ENCODE measurements at places on chromosomes 3 and 15. TPM values are rescaled to one million over a fixed set of nuclear protein-coding genes. Genes with fewer than 3 reads are reported as not detected.

DNA sequence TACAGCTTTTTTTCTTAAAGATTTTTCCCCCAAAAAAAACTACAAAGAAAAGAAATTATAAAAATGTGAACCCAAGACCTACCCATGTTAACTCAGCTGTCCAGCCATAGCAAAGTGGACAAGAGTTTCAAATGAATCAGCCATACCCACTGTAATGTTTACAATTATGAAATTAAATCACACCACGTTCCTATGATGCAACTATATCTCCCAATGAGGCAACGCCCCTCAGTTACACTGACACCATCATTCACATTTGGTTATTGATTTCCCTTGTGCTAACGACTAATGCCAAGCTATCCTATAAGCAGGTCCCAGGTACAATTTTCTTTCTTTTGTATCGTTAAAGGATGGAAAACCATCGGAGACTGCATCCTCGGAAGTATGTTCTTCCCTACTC lies 115.1 kb upstream of the ICE2 start:
- DNase-seq = no peak

GRCh38 chr15:52697051-52697450 lies 17.9 kb upstream of the ATOSA start:
- no peak for DNase-seq

- no peak for DNase-seq
Measured at GRCh38 chr15:25773248-25773647, 89.9 kb downstream of the ATP10A start.

DNA sequence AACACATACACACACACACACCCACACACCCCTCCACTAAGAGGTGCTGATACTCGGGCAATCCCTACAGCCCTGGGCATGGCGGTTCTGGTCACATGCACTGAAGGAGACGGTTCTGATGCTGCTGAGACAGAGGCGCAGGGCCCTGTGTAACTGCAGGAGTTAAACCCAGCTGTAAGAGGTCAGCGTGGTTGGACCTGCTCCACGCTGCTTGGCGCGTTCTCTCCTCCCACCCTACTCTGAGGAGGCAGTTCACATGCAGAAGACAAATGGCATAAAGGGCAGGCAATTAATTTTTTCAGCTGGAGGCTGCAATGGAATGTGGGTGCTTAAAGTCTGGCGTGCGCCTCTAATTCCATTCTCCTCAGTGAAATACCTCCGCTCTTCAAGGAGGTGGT lies 35.2 kb downstream of the GRK7 start:
- peak; percentile 56 for DNase-seq

GRCh38 chr15:99753066-99753465 lies 19.8 kb upstream of the LYSMD4 start:
- DNase-seq = no peak

DNA sequence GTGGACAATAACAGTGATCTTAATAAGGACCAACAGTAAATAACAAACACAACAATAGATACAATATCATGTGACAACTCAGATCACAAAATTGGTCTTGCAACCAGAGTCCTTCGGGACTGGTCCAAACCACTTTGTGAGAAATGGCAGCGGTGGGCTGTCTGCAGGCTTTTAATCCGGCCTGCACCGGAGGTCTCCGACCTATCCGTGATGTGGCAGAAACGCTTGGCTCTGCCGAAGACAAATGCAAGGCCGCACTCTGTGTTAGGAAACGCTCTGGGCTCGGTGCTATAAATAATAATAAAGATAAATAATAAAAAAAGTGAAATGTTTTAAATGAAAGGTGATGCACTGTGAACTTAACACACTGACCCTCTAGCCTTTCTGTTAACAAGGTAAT lies 810.6 kb upstream of the NR2F2 start:
- no peak for DNase-seq

DNA sequence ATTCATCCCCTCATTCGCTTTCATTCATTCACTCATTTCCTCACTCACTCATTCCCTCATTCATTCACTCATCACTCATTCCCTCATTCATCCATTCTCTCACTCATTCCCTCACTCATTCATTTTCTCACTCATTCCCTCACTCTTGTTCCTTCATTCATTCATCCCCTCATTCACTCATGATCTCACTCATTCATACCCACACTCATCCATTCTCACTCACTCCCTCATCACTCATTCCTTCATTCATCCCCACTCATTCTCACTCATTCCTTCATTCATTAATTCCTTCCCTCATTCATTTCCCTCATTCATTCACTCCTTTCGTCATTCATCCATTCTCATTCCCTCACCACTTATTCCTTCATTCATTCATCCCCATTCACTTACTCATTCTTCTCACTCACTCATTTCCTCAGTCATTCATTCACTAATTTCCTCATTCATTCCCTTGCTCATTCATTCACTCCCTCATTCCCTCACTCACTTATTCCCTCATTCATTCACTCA lies 14.5 kb downstream of the ABTB1 start:
- no peak for DNase-seq

GRCh38 chr3:50591196-50591741 lies 20.3 kb downstream of the CISH start:
- DNase-seq = no peak

- no peak for DNase-seq
Measured at GRCh38 chr15:100279849-100280248, 61.9 kb downstream of the ADAMTS17 start.

DNA sequence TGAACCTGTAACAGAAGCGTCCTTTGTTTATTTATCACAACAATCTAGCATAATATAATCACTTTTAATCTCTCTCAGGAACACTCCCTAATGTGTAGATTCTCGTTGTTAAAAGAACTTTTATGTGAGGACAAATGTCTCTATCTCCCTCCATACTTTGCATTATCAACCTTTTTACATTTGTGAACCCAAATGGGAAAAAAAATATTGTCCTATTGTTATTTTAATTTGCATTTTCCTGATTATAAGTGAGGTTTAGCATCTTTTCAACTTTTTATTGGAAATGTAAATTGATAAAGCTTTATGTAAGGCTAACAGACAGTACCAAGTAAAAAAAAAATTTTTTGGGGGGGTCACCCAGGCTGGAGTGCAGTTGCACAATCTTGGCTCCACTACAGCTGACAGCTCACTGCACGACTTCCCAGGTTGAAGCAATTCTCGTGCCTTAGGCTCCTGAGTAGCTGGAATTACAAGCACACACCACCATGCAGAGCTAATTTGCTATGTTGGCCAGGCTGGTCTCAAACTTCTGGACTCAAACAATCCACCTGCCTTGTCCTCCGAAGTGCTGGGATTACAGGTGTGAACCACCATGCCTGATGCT lies 33.0 kb upstream of the DENND4A start:
- DNase-seq = no peak

DNA sequence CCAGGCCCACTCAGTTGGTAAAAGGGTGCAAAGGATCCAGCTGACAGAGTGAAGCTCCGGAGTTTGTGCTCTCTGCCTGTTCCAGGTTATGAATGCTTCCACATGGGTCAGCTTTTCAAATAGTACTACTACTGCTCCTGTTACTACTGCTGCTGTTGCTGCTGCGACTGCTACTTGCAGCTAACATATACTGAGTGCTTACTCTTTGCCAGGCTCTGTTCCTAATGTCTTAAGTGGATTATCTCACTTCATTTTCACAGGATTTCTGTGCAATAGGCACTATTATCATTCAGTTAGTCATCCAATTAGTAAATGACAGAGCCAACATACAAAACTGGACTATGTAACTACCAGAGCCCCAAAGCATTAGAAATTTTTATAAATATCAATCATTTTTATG lies 106.5 kb downstream of the IQCH start:
- DNase-seq = no peak

DNA sequence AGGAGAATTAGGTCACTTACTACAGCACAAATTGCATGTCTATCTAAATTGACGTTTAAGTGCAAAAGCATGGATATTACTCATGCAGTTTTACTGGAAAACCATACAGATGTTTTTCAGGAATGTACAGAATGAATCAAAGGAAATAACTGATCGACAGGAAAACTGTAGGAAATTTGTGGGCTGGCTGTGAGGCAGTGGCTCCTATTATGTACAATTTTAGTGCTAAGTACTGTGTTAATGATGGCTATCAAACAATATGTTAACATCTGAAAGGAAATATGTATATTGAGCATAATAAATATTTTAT lies 6.9 kb downstream of the NUDT16 start:
- DNase-seq = no peak

- no peak for DNase-seq
Measured at GRCh38 chr15:60120100-60120499, 116.0 kb downstream of the FOXB1 start.

GRCh38 chr3:73188707-73189106 lies 127.2 kb downstream of the EBLN2 start:
- no peak for DNase-seq

GRCh38 chr3:196288141-196288460 lies 575 bp upstream of the PCYT1A start:
- DNase-seq = no peak

Gene MESP2
- 0.20 TPM for total RNA-seq

Gene HTR3E
- not detected for total RNA-seq

Gene FANCI
- 1.9 TPM for total RNA-seq

Gene WWTR1
- total RNA-seq = 40.0 TPM

Gene ZKSCAN7
- total RNA-seq = 1.8 TPM
